ENCODE measurements at places on chromosomes 4 and X. TPM values are rescaled to one million over a fixed set of nuclear protein-coding genes. Genes with fewer than 3 reads are reported as not detected.

DNA sequence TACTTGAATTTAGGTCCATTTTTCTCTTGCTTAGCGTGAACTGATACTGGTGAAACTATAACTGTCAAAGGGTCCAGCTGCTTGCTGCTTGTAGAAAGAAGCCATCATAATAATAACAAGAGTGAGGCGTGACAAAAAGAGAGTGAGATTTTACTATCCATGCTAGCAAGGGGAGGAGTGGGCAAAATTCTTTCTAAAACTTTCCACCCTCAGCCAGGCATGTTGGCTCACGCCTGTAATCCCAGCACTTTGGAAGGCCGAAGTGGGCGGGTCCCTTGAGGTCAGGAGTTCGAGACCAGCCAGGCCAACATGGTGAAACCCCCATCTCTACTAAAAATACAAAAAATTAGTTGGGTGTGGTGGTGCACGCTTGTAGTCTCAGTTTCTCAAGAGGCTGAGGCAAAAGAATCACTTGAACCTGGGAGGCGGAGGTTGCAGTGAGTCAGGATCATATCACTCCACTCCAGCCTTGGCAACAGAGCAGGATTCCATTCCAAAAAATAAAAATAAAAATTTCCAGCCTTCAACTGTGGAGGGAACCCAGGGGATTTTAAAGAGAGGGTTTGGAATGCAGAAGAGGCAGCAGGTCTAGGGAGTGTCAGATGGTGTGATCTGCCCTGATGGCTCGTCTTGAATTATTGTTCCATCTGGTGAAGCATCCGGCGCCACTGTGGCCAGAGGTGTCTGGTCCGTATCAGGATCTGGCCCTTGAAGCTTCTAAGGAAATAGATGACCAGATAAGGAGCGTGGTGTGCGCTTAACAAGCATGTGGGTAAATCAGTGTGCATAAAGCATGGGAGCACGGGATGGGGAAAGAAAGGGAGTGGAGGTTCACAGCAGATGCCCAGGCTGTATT, 51.8 kb downstream of the LRP2BP start:
- DNase-seq, result peak; percentile 68
- H3K4me3 ChIP-seq, result no peak overlapping the region
- H3K27me3 ChIP-seq, result no peaks in the 10 kb centered on the region
- H3K27ac ChIP-seq, result peak overlapping the region; percentile 84
- peaks cover 48% of the 10 kb centered on the region for H3K36me3 ChIP-seq
- peaks cover 23% of the 10 kb centered on the region for H3K4me1 ChIP-seq

NCAPG gene
- 4.0 TPM for total RNA-seq

MCF2 gene
- 0.29 TPM for total RNA-seq

GRCh38 chr4:94333866-94334265, 8.8 kb downstream of the HPGDS start:
- peaks cover 5% of the 10 kb centered on the region for H3K27me3 ChIP-seq
- DNase-seq, result peak; percentile 60
- no peak overlapping the region for H3K4me3 ChIP-seq
- H3K27ac ChIP-seq, result no peak overlapping the region
- H3K36me3 ChIP-seq, result no peaks in the 10 kb centered on the region

DNA sequence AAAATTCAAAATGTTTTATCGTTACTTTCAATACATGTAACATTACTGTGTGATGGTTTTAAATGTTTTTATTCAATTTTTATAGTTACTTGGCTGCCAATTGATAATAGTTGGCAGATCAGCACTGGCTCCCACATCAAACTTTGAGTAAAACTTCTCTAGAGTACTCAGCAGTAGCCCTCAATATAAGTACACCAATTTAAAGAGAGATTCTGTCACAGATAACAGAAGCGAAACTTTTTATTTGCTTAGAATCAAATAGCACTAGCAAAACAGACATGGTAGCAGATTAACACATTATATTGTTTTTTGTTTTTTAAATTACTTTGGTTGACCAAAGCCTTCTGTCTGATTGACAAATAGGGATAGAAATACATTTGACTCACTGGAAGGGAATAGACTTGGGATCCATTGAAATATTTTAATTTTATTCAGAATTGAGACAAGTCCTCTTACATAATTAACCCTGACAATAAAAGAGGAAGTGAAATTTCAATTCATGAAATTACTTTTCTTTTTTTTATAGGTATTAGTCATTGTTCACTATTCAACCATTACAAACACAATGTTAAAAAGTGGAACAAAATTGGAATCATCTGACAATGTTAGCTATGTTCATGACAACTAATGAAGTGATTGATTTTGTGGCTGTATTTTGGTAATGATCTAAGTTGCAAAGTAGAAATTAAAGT, 554.9 kb downstream of the KLHL4 start:
- no peak for DNase-seq
- H3K36me3 ChIP-seq, result no peaks in the 10 kb centered on the region
- H3K27me3 ChIP-seq, result no peaks in the 10 kb centered on the region
- no peak overlapping the region for H3K27ac ChIP-seq
- H3K4me1 ChIP-seq, result no peaks in the 10 kb centered on the region

- no peaks in the 10 kb centered on the region for H3K36me3 ChIP-seq
- peaks cover 51% of the 10 kb centered on the region for H3K4me1 ChIP-seq
- H3K4me3 ChIP-seq, result no peak overlapping the region
- peak overlapping the region; percentile 47 for H3K27ac ChIP-seq
- no peaks in the 10 kb centered on the region for H3K27me3 ChIP-seq
- DNase-seq, result no peak
Observed at GRCh38 chr4:141646969-141647368, 10.6 kb downstream of the IL15 start.

- no peaks in the 10 kb centered on the region for H3K27me3 ChIP-seq
- H3K4me1 ChIP-seq, result no peaks in the 10 kb centered on the region
- no peak overlapping the region for H3K27ac ChIP-seq
- H3K36me3 ChIP-seq, result no peaks in the 10 kb centered on the region
- no peak for DNase-seq
Observed at GRCh38 chr4:134345244-134345643, 143.7 kb upstream of the PABPC4L start.

ADAM29 gene
- not detected for total RNA-seq

- no peak overlapping the region for H3K4me3 ChIP-seq
- H3K27ac ChIP-seq, result no peak overlapping the region
- H3K27me3 ChIP-seq, result no peaks in the 10 kb centered on the region
Observed at GRCh38 chr4:78222575-78223186, 165.6 kb downstream of the FRAS1 start.

GRCh38 chr4:102169345-102169744, 175.9 kb downstream of the SLC39A8 start:
- H3K4me1 ChIP-seq, result no peaks in the 10 kb centered on the region
- H3K4me3 ChIP-seq, result no peak overlapping the region
- H3K27ac ChIP-seq, result no peak overlapping the region

GRCh38 chr4:140595065-140595464, 26.3 kb upstream of the UCP1 start:
- H3K4me3 ChIP-seq, result no peak overlapping the region
- peaks cover 16% of the 10 kb centered on the region for H3K27me3 ChIP-seq
- H3K27ac ChIP-seq, result no peak overlapping the region
- DNase-seq, result no peak
- H3K36me3 ChIP-seq, result no peaks in the 10 kb centered on the region
- no peaks in the 10 kb centered on the region for H3K4me1 ChIP-seq

- no peak for DNase-seq
- H3K4me1 ChIP-seq, result no peaks in the 10 kb centered on the region
- H3K27me3 ChIP-seq, result peaks cover 2% of the 10 kb centered on the region
- no peak overlapping the region for H3K27ac ChIP-seq
- no peak overlapping the region for H3K4me3 ChIP-seq
Observed at GRCh38 chr4:121227341-121227792, 63.2 kb upstream of the TNIP3 start.

DNA sequence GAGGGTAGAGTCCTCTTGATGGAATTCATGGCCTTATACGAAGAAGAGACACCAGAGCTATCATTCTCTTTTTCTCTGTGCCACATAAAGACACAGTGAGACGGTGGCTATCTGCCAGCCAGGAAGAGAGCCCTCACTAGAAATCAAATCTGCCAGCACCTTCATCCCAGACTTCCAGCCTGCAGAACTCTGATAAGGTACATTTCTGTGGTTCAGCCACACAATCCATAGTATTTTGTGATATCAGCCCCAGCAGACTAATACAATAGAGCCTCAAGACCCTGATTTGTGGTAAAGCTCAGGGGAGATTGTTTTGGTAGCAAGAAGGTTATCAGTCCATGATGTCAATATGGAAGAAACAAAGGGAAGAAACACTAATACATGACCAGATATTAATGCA, 1213.2 kb downstream of the NLGN4X start:
- no peaks in the 10 kb centered on the region for H3K4me1 ChIP-seq
- H3K27me3 ChIP-seq, result no peaks in the 10 kb centered on the region
- DNase-seq, result no peak
- no peak overlapping the region for H3K4me3 ChIP-seq

GRCh38 chrX:54811301-54811885, 3.8 kb downstream of the MAGED2 start:
- H3K4me3 ChIP-seq, result no peak overlapping the region
- no peak for DNase-seq
- no peak overlapping the region for H3K27ac ChIP-seq
- H3K36me3 ChIP-seq, result peaks cover 51% of the 10 kb centered on the region
- no peaks in the 10 kb centered on the region for H3K27me3 ChIP-seq
- no peaks in the 10 kb centered on the region for H3K4me1 ChIP-seq

DNA sequence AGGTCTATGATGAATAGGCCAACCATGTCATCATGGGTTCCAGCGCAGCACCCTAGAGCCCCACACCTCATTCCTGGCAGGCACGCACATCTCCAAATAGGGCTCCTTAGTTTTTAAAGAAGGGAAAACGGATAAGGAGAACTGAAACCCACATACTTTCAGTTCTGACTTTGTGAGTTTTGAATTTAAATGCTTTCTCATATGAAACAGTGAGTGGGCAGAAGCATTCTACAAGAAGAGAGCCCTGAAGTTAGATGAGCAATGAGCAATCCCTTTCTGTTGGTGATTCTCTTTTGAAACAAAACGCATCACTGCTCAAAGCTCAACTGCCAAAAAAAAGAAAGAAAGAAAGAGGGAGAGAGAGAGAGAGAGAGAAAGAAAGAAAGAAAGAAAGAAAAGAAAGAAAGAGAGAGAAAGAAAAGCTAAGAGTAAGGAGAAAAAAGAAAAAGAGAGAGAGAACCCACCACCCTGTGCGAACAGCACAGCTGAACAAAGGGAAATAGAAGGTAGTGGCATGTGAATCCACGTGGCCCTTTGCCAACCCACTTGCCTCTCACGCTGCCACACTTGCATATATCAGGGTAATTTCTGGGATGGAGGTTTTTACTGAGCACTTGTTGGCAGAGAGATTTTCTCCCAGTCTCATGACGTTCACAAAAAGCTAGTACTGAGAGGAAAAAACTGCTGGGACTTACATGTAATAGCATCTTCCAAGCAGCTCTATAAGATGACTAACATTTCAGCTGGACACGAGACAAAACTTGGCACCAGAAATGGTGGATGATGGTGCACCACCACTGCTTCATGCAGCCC, 31.0 kb downstream of the TMSB4X start:
- H3K4me1 ChIP-seq, result peaks cover 38% of the 10 kb centered on the region
- H3K4me3 ChIP-seq, result no peak overlapping the region
- H3K36me3 ChIP-seq, result no peaks in the 10 kb centered on the region
- H3K27me3 ChIP-seq, result no peaks in the 10 kb centered on the region

DNA sequence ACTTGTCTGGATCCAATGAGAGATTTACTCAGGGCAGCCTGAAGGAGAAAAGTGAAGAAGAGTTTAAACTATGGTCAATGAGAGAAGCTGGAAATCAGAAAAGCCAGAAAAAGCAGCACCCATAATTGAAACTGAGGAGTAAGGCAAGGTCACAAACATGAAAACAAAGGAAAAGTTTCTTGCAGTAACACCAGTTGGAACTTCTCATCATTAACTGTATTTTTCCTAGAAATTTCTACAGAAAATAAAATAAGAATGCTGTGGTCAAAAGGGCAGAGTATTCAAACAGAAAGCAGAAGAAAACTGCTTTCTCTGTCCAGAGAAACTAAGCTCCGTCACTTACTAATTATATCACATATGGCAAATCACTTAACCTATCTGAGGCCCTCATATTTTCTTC, 102.2 kb downstream of the OR13H1 start:
- peaks cover 7% of the 10 kb centered on the region for H3K27me3 ChIP-seq
- DNase-seq, result no peak
- H3K36me3 ChIP-seq, result no peaks in the 10 kb centered on the region
- no peaks in the 10 kb centered on the region for H3K4me1 ChIP-seq
- H3K4me3 ChIP-seq, result no peak overlapping the region
- no peak overlapping the region for H3K27ac ChIP-seq

- H3K27me3 ChIP-seq, result no peaks in the 10 kb centered on the region
- no peak for DNase-seq
- H3K4me3 ChIP-seq, result no peak overlapping the region
- no peaks in the 10 kb centered on the region for H3K36me3 ChIP-seq
- no peak overlapping the region for H3K27ac ChIP-seq
Observed at GRCh38 chr4:27463816-27464215, 603.2 kb downstream of the STIM2 start.

GPR143 gene
- total RNA-seq, result not detected

DNA sequence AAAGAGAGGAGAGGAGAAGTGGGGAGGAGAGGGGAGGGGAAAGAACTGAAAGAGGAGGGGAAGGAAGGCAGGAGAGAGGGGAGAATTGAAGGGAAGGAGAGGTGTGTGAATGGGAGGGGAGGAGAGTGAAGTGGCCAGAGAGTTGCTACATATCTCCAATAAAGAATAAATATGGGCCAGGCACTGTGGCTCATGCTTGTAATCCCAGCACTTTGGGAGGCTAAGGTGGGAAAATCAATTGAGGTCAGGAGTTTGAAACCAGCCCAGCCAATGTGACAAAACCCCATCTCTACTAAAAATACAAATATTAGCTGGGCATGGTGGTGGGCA, 482.4 kb downstream of the NAF1 start:
- DNase-seq, result no peak
- no peaks in the 10 kb centered on the region for H3K27me3 ChIP-seq
- H3K4me1 ChIP-seq, result no peaks in the 10 kb centered on the region
- H3K27ac ChIP-seq, result no peak overlapping the region
- H3K36me3 ChIP-seq, result no peaks in the 10 kb centered on the region
- H3K4me3 ChIP-seq, result no peak overlapping the region

- H3K4me3 ChIP-seq, result no peak overlapping the region
- no peak overlapping the region for H3K27ac ChIP-seq
- H3K36me3 ChIP-seq, result no peaks in the 10 kb centered on the region
- no peaks in the 10 kb centered on the region for H3K4me1 ChIP-seq
- peaks cover 32% of the 10 kb centered on the region for H3K27me3 ChIP-seq
- peak; percentile 21 for DNase-seq
Observed at GRCh38 chrX:17007134-17007768, 60.8 kb downstream of the REPS2 start.

DNA sequence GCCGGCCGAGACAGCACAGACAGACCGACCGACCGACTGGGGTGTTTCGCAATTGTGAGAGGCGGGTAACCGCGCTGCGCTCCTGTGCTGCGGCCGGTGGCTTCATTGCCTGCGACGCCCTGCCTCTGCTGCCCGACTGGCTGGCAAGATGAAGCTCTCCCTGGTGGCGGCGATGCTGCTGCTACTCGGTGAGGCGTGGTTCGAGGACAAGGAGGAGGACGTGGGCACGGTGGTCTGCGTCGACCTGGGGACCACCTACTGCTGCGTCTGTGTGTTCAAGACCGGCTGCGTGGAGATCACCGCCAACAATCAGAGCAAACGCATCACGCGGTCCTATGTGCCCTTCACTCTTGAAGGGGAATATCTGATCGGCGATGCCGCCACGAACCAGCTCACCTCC, 565.7 kb upstream of the SMIM31 start:
- DNase-seq, result no peak
- H3K27ac ChIP-seq, result no peak overlapping the region
- H3K27me3 ChIP-seq, result no peaks in the 10 kb centered on the region
- no peaks in the 10 kb centered on the region for H3K4me1 ChIP-seq
- no peak overlapping the region for H3K4me3 ChIP-seq

Measured in osteoblast (primary cell).